RPMI7951 (cell line): ENCODE measurements at places on chromosomes 5 and 9.

DNA sequence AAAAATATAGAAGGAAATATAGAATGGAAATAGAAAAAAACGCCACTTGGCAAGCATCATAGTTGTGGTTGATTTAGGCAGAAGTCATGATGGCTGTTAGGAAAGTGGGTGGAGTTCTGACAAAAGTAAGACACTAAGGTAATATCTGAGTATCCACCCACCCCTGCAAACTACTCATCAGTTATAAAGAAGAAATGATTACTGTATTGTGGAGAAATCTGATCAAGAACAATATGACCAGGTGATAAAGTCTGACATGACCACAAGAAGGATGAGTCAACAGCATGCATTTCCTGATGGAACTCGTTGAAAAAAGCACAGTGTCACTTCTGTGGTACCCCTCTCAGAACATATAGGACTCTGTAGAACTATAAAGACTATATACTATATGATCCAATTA, 343.4 kb upstream of the PAPPA start:
- peak; percentile 11 for DNase-seq

DNA sequence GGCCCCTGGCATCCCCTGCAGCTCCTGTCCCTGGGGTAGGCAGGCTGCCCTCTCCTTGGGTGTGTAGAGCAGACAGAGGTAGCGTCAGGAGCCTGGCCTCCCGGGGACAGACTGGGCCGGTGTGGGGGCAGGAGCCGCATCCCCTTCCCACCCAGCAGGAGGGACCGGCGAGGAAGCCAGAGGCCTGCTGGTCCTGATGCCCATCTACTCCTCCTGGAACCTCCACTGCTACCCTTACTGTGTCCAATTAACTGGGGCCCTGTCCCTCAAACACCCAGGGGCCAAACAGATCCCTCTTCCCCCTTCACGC, 15.6 kb downstream of the RALGDS start:
- DNase-seq: no peak

GRCh38 chr5:92942762-92943161, 638.3 kb downstream of the NR2F1-AS1 start:
- no peak for DNase-seq

- peak; percentile 37 for DNase-seq
Observed at GRCh38 chr5:67147760-67148159, 48.8 kb downstream of the CD180 start.

GRCh38 chr5:163915481-163915961, 410.1 kb downstream of the MAT2B start:
- DNase-seq: peak; percentile 51

- DNase-seq: no peak
Observed at GRCh38 chr5:176625966-176626875, 4.1 kb downstream of the SNCB start.

DNA sequence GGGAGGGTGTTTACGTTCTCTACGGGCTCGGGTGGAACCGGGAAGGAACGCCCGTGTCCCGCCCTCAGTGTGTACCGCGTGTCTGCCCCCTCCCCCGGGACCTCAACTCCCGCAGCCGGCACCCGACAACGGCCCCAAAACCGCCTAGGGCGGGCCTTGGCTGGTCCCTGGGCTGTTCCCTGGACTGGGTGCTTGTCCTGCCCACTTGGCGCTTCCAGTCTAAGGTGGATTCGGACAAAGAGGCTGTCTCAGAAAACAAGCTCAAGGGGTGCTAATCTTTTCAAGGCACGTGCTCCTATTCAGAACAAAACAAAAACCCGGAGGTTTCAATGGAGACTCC, 379 bp upstream of the CLK4 start:
- DNase-seq: no peak
